NCI-H1417 treated with DMSO at 0.1 percent for 48 hours (cell line): ENCODE measurements at places on chromosomes 16 and 17.

GRCh38 chr17:42536372-42537155 lies 523 bp downstream of the NAGLU start:
- DNase-seq: no peak

DNA sequence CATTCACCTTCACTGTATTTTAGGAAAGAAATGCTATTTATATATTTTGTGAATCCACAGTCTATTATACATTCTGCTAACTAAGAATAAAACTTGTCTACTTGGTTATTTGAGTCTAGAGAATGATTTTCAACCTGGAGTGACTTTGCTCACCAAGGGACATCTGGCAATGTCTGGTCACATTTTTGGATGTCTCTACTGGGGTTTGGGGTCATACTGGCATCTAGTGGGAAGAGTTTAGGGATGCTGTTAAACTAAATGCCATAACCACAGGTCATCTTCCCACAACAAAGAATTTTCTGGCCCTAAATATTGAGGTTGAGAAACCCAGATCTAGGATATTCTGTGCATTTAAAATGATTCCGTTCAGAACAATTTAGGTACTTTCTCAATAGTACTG lies 26.0 kb downstream of the KCNJ16 start:
- DNase-seq: no peak

- no peak for DNase-seq
These were observed 265.9 kb downstream of the SLC39A11 start for GRCh38 chr17:72826602-72827001.

DNA sequence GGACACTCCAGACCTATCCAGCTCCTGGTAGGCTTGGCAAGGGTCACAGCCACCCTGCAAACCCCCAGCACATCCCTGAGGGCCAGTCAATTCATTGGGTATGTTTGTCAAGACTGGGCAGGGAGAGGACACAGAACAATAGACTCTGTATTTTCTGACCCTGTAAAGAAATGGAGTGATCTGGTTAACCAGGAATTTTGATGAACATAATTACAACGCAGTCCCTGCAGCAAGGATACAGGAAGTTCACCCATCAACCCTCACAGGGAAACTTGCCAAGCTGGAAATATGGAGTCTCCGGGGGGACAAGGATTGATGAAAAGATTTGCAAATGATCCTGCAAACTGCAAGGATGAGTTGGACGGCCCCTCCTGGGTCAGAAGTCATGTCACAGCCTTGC lies 126.1 kb upstream of the RCVRN start:
- DNase-seq: no peak

DNA sequence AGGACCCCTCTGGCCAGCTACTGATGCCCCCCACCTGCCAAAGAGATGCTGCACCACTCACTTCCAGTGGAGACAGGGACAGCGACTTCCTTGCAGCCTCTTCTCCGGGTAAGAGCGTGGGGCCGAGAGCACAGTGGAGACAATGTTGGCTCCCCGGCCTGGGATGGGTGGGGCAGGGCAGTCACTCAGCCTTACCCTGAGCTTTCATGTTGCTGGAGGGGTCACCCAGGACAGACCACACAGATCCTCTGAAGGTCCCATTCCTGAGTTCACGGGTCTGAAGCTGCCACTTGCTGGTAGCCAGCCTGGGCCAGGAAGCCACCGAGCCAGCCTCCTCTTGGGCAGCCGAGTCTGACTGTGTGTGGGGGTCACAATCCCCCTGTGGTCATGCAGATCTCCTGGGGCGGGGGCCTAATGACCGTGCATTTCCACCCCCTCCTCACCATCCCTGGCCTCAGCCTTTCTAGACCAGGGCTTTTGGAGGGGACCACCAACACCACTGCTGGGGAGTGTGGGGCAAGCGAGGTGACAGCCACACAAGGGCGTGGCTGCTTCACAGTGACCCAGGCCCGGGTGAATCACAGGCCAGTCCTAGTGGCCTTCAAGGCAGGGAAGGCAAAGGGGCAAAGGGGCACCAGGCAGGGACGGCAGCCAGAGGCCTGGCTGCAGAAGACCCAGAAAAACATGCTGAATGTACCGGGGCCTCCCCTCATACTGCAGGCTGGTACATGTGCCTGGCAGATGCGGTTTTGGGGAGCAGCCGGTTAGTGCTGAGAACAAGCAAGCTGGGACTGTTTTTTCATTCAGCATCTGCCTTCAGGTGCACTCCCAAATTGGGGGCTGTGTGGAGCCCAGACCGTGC lies 10.4 kb downstream of the TAF1C start:
- DNase-seq: no peak

GRCh38 chr16:50838165-50838564 lies 96.3 kb downstream of the CYLD start:
- no peak for DNase-seq

- DNase-seq: no peak
These were observed 27.9 kb upstream of the C16orf95 start for GRCh38 chr16:87344931-87345631.

GRCh38 chr17:15168379-15168778 lies 96.7 kb downstream of the PMP22 start:
- DNase-seq: no peak

DNA sequence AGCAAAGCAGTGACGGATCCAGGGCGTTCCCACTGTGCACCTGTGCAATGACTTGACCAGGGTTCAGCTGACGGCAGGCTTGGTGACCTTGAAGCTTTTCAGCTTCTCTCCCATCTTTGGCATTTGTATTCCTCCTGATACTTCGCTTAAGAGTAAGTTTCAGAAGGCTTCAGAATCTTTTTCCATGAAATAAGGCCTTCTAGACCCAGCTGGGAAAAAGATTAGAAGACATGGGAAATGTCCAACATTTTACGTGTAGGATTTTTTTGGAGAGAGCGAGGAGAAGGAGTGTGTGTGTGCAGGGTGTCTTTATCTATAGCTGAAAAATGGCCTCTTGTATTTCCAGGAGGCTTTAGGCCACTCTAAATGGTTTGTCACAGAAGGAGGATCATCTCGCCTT lies 104.1 kb downstream of the BANP start:
- DNase-seq: no peak

DNA sequence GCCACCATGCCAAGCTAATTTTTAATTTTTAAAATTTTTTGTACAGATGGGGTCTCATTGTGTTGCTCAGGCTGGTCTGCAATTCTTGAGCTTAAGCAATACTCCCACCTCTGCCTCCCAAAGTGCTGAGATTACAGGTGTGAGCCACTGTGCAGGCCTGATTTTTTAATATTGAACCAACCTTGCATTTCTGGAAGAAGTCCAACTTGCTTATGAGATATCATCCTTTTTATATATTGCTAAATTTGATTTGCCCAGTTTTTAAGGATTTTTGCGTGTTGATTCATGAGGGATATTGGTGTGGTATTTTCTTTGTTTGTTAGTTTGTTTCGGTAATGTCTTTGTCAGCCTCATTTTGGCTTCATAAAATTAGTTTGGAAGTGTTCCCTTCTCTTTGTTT lies 196.4 kb downstream of the SEC14L1 start:
- DNase-seq: no peak

GRCh38 chr17:32142038-32142856 lies at the start of gene RHOT1:
TSS of gene RHOT1 (plus strand) at chr17:32142502. CDS start at chr17:32142693, 191 bp downstream.
- peak; percentile 67 for DNase-seq

DNA sequence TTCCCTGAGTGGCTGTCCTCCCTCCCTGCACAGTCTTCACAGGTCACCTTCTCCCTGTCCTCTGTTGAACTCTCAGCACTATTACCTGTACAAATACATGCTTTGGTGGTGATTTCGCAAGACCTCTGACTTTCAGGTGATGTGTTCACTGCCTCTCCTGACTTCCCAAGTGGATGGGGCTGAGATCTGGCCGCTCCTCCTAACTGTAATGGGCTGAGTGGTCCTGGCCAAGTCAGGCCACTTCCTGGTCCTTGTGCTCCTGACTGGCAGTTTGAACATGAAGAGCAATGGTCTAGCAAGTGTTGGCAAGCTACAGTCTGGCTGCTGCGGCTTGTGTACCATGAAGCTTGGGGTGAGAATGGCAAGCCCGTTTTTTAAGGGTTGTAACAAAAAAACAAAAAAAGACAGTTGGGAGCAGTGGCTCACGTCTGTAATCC lies 11.7 kb upstream of the TMED6 start:
- no peak for DNase-seq

DNA sequence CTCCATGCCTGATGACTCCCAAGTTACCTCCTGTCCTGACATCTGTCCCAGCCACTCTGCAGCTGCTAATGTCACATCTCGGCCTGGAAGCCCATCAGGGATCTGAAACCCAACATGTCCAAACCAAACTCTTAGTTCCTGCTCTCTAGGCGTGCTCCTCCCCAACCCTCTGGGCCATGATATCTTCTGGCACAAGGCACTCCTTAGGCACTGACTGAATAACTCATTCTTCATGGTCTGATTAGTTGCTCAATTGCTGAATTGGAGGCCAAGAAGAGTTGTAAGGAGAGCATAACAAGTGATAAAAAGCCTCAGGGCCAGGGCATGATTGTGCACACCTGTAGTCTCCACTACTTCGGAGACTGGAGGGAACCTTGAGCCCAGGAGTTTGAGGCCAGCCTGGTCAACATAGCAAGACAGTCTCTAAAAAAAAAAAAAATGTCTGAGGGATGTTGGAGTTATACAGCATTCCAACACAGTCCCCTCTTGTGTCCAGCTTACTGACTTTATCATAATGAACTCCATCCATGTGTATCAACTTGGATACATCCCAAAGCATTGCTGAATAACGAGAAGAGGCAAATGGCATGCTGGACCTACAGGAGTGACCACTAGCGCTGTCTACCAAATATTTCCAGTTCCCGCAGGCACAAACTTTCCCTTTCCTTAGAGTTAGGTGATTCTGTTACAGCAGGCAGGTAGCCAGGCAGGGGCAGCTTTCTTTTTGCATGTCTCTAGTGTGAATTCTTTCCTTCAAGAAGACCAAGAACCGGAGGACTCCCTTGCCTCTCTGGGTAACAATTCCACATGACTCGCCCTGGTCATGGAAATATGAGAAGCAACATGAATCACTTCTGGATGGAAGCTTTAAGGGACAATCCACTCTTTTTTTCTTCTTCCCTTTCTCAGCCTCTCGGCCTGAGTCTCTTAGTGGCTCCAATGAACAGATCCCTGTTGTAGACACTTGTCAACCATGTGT lies 18.1 kb upstream of the SHCBP1 start:
- no peak for DNase-seq

DNA sequence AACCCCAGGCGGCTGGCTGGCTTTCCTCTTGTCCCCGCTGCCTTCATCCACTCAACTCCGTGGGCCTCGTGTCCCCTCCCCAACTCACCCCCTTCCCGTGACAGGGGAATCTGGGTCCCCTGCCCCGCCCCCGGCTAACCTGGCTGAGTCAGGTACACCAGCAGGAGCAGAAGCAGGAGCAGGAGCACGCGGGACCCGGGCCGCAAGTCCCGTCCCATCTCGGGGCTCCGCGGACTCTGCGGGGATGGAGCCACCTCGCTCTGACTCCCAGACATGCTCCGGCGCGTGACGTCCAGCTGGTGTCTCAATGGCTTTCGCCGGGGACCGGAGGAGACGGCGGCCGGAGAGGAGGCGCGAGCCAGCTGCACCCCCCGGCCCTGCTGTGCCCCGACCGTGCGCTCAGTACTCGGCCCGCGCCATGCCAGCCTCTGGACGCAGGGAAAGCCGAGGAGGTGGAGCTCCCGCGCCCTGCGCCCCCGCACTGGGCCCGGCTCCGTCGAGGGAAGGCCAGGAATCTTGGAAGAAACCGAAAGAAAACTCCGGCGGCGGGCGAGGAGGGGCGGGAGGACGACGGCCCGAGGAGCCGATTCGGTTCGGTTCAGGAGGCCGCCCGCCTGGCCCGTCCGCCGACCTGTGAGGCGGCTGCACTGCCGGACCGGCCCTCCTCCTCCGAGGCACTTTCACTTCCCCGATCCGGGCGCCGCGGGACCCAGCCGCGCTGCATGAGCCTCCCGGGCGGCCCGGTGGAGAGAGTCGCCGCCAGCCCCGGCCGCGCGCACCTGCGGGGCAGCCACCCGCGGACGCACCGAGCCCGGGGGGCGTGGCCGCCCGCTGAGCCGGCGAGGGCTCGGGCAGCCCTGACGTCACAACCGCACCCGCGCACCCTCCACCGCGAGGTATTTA lies at the start of the genes CXCL16 and ZMYND15:
TSS of gene CXCL16 (minus strand) at position 807 of the 903 bp plus-strand sequence. CDS start at position 218, 589 bp downstream.
TSS of gene ZMYND15 (plus strand) at position 712 of the 903 bp plus-strand sequence. CDS start 716 bp downstream, outside the sequence.
- no peak for DNase-seq

GRCh38 chr17:6303664-6304063 lies 131.3 kb downstream of the AIPL1 start:
- no peak for DNase-seq

GRCh38 chr17:63250830-63251229 lies 195.3 kb downstream of the CYB561 start:
- DNase-seq: no peak

DNA sequence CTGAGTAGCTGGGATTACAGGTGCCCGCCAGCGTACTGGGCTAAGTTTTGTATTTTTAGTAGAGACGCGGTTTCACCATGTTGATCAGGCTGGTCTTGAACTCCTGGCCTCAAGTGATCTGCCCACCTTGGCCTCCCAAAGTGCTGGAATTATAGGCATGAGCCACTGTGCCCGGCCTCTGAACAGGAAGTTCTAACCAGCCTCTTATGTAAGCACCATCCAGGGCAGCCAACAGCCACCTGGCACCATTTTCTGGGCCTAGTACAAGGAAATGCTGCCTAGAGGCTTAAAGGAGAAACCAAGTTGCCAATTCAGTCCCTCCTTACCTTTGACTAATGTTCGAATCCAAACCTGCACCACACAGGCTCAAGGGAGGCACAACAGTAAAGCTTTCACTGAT lies 8.5 kb upstream of the SLC39A11 start:
- no peak for DNase-seq

- no peak for DNase-seq
These were observed 74.5 kb downstream of the NCOR1 start for GRCh38 chr17:16140854-16141253.

- no peak for DNase-seq
These were observed 4.0 kb downstream of the PYY start for GRCh38 chr17:43949781-43950180.

DNA sequence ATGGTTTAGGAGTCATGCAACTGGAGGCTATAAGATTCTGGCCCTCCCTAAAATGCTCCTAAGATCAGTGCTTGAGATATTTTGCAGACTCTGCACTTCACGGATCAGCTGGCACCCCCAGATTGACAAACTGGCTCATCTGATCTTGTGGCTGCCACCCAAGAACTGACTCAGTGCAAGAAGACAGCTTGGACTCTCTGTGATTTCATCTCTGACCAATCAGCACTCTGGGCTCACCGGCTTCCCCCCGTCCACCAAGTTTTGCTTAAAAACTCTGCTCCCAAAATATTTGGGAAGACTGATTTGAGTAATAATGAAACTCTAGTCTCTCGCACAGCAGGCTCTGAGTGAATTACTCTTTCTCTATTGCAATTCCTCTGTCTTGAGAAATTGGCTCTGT lies 26.3 kb upstream of the CCL2 start:
- DNase-seq: no peak

- no peak for DNase-seq
These were observed 40.9 kb downstream of the SRCIN1 start for GRCh38 chr17:38564869-38565268.

- DNase-seq: no peak
These were observed 3.6 kb downstream of the ZNF267 start for GRCh38 chr16:31876951-31877828.

GRCh38 chr17:27530764-27531391 lies 74.6 kb downstream of the KSR1 start:
- no peak for DNase-seq

GRCh38 chr16:69822174-69822935 lies 60.2 kb downstream of the WWP2 start:
- no peak for DNase-seq

- DNase-seq: no peak
These were observed 577 bp downstream of the TTC19 start for GRCh38 chr17:15999974-16000827.
